ENCODE measurements at places on chromosomes 4 and X.

DNA sequence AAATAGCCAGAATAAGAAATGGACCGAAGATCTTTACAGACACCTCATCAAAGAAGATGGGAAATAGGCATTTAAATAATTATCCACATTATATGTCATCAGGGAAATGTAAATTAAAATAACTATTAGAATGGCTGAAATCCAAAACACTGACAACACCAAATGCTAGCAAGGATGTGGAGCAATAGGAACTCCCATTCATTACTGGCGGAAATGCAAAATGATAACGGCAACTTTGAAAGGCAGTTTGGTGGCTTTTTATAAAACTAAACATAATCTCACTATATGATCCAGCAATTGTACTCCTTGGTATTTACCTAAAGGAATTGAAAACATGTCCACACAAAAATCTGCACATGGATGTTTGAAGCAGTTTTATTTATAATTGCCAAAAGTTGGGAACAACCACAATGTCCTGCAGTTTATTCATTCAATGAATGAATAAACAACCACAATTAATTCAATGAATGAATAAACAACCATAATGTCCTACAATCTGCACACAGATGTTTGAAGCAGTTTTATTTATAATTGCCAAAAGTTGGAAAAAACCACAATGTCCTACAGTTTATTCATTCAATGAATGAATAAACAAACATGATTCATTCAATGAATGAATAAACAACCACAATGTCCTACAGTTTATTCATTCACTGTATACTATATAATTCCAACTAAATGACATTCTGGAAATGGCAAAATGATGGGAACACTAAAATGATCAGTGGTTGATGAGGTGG is 117.6 kb upstream of the PCDH18 start:
- no peak for DNase-seq

GRCh38 chr4:163590103-163590502 is 95.6 kb downstream of the TMA16 start:
- no peak for DNase-seq

GRCh38 chr4:98193459-98194105 is 50.3 kb upstream of the STPG2 start:
- DNase-seq: no peak

- DNase-seq: no peak
Observed at GRCh38 chr4:107843391-107843790, 18.7 kb downstream of the SGMS2 start.

All from ovary (tissue), 10 donors.